ENCODE measurements at places on chromosomes 1 and 21. TPM values are rescaled to one million over a fixed set of nuclear protein-coding genes. Genes with fewer than 3 reads are reported as not detected.
A peak's percentile ranks its signal among the peaks of the same experiment; 100 is the strongest.

DNA sequence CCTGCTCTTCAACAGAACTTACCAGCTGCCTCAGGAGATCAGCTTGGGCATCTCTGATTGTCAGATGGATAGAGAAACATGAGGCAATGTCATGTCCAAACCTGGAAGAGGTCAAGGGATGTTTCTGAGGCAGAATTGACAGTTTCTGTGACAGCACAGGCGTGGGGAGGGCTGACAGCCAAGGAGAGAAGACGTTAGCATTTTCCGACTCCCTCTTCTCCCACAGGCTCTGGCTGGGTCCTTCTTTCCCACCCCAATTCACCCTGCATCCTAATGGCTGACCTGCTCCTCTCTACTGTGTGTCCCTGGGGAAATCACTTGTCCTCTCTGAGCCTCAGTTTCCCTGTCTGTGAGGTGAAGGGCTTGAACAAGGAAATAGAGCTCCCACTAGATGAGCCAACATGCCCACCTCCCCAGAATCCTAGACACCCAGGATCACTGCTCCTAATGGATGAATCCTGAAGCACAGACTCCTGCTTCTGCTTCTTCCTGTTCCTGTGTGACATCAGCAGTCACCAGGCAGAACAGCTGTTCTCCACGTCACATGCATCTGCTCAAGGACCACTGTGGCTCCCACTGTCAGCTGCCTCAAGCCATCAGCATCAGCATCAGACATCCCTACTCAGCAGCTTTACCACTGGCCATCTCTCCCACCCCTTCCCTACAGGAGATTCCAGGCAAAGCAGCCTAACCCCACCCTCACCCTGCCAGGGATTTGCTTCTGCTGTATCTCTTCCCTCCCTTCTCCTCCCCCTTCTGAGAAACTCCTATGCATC is 408.0 kb downstream of the MATN1 start:
- no peak overlapping the region for H3K27ac ChIP-seq
- H3K4me3 ChIP-seq, result no peak overlapping the region
- no peaks in the 10 kb centered on the region for H3K4me1 ChIP-seq

DNA sequence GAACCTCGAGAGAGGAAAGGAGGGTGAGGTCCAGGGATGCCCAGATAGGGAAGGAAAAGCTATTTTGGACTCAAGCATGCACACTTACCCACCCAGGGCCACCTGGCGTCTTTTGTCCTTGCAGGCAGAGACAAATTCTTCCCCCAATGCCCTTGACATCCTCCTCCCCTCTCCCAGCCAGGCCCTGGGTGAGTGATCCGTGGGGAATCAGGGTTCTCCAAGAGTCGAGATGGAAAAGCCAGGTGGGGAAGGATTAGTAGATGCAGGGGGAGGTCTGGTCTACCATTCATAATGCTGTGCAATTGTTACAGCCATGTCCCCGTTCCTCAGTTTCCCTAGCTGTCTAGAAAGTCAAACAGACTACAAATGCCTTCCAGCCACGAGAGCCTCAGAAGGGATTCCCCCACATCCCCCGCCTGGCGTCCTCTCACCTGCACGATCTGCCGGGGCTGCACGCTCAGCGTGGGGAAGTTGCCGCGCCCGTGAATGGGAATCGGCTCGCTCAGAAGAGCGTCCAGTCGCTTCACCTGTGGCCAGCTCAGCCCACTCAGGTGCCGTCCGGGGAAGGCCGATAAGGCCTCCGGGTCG is 580 bp downstream of the TENT5B start:
- no peaks in the 10 kb centered on the region for H3K36me3 ChIP-seq
- DNase-seq, result no peak
- H3K4me3 ChIP-seq, result peak overlapping the region; percentile 75
- peaks cover 17% of the 10 kb centered on the region for H3K27me3 ChIP-seq

DNA sequence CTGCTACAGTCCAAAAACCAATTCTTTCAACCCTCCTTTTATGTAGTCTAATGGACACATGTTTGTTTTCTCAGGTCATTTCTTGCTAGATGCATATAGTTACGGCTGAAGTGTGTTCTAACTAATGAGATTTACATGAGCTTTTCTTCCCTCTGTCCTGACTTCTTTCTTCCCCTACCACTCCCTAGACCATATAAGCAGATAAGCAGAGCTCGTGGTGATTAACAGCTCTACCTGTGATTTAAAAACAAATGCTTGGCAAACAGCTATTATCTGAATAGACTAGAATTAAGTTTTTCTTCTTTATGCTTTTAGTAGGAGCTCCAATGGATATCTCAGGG is 18.6 kb downstream of the KHDRBS1 start:
- H3K4me1 ChIP-seq, result peaks cover 8% of the 10 kb centered on the region
- no peak overlapping the region for H3K4me3 ChIP-seq
- H3K36me3 ChIP-seq, result peaks cover 16% of the 10 kb centered on the region
- H3K27ac ChIP-seq, result no peak overlapping the region

- H3K27ac ChIP-seq, result no peak overlapping the region
- H3K27me3 ChIP-seq, result peaks cover 19% of the 10 kb centered on the region
- DNase-seq, result no peak
- H3K4me3 ChIP-seq, result no peak overlapping the region
Measured at GRCh38 chr1:71028981-71029380, 18.6 kb downstream of the PTGER3 start.

DNA sequence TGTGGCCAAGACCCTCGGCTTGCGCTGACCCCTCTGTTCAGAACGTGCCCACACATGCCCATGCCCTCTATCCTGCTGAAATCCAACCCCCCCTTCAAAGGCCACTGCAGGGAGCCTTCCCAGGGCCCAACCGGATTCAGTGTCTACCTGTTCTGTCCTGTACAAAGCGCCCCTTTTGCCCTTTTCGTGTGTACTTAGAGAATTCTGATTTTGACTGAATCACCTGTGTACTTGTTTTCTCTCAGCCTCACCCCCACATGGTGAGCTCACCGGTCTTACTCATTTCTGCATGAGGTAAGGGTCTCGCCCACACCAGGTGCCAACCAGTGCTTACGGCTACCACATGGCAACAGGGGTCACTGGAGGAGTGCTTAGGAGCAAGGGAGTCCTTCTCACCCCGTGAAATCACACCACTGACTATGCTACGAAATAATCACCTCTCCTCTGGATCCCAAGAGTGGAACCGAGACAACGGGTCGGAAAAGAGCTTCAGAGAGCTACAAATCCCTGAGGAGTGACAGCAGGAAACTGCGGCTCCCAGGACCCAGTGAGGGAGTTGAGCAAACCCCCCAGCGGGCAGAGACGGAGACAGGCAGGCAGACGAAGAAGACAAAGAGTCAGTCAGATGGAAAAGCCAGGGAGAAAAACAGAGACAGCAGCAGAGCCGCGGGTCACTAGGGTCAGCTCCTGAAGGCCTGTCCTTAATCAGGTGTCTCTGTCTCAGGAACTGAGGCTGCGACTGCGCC is 2.1 kb upstream of the S100A2 start:
- H3K27ac ChIP-seq, result peak overlapping the region; percentile 97
- no peaks in the 10 kb centered on the region for H3K36me3 ChIP-seq
- H3K27me3 ChIP-seq, result no peaks in the 10 kb centered on the region
- H3K4me1 ChIP-seq, result peaks cover 50% of the 10 kb centered on the region

GRCh38 chr21:43923391-43923790 is 58.4 kb downstream of the AGPAT3 start:
- no peaks in the 10 kb centered on the region for H3K36me3 ChIP-seq
- H3K4me1 ChIP-seq, result peaks cover 52% of the 10 kb centered on the region
- H3K27me3 ChIP-seq, result no peaks in the 10 kb centered on the region
- no peak overlapping the region for H3K27ac ChIP-seq
- no peak overlapping the region for H3K4me3 ChIP-seq

Gene MFSD2A
- total RNA-seq, result 20.9 TPM

- H3K36me3 ChIP-seq, result peaks cover 67% of the 10 kb centered on the region
- no peak for DNase-seq
- H3K4me1 ChIP-seq, result no peaks in the 10 kb centered on the region
- no peak overlapping the region for H3K27ac ChIP-seq
- no peaks in the 10 kb centered on the region for H3K27me3 ChIP-seq
- no peak overlapping the region for H3K4me3 ChIP-seq
Measured at GRCh38 chr1:180384286-180385005, 117.9 kb downstream of the ACBD6 start.

Gene CC2D1B
- 39.0 TPM for total RNA-seq

DNA sequence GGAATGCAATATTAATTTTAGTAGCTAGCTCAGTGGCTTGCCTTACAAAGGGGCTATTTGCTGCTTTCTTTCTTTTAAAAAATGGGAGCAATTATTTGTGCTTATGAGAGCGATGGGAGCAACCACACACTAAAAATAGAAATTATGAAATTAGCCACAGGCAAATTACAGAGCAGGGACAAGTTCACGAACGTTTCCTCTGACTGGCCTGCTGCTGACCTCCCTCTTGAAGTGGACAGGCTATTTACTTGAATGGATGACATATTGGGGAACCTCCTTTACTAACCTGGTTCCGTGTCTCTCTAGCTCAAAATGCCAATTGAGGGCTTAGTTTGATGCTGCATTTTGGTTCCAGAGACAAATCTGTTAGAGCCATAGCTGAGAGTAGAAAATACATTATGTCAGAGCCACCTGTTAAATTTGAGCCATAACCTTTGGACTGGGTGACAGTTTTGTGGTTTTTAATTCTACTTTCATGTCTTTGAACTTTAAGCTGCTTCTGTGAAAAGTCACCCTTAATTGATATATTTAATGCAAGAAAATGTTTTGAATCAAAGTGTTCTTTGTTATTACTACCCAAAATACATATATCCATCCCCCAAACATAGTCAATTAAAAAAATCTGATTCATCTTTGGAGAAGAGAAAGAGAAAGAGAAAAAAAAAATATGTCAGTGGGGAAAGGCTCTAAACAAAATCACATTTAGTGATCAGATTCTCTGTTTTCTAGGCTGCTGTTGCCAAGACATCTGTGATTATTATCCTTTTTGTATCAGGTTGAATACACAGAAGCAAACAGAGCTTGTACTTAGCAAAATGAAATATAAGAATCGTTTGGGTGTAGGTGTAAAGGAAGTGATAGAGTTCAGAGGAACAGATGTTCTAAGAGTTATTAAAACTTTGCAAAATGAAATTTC is 351.9 kb downstream of the ADGRL2 start:
- peaks cover 3% of the 10 kb centered on the region for H3K36me3 ChIP-seq
- DNase-seq, result no peak
- peaks cover 9% of the 10 kb centered on the region for H3K4me1 ChIP-seq
- no peak overlapping the region for H3K27ac ChIP-seq
- no peak overlapping the region for H3K4me3 ChIP-seq
- no peaks in the 10 kb centered on the region for H3K27me3 ChIP-seq

GRCh38 chr21:18549214-18549905 is 145.8 kb upstream of the TMPRSS15 start:
- H3K4me3 ChIP-seq, result no peak overlapping the region
- no peaks in the 10 kb centered on the region for H3K27me3 ChIP-seq
- H3K36me3 ChIP-seq, result no peaks in the 10 kb centered on the region
- no peak for DNase-seq
- H3K27ac ChIP-seq, result no peak overlapping the region

GRCh38 chr1:8510041-8510823 is 192.3 kb downstream of the SLC45A1 start:
- H3K36me3 ChIP-seq, result peaks cover 8% of the 10 kb centered on the region
- H3K27me3 ChIP-seq, result no peaks in the 10 kb centered on the region
- peak overlapping the region; percentile 58 for H3K27ac ChIP-seq
- DNase-seq, result no peak
- peaks cover 28% of the 10 kb centered on the region for H3K4me1 ChIP-seq

DNA sequence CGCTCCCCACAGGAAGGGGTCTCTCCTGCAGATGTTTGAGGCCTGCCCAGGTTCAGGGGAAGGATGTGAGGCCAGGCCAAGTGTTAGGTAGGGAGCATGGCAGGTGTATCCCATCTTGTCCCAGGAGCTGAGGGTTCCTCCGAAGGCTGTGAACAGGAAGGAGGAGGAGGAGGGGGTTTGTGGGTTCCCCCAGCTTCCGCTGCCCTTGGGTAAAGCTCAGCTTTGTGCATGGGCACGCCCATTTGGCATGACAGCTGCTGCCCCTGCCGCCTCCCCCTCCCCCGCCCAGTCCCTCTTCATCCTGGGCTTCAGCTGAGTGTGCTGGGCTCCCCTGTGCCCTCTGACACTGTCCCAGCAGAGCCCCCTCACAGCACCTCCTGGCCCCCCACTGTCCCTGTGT is 25.5 kb downstream of the TNFRSF8 start:
- H3K4me1 ChIP-seq, result peaks cover 4% of the 10 kb centered on the region
- H3K27ac ChIP-seq, result no peak overlapping the region
- H3K36me3 ChIP-seq, result no peaks in the 10 kb centered on the region
- H3K27me3 ChIP-seq, result no peaks in the 10 kb centered on the region
- H3K4me3 ChIP-seq, result no peak overlapping the region

GRCh38 chr1:218718977-218719376 is 373.8 kb downstream of the TGFB2 start:
- no peak for DNase-seq
- H3K27me3 ChIP-seq, result no peaks in the 10 kb centered on the region
- no peak overlapping the region for H3K27ac ChIP-seq
- no peaks in the 10 kb centered on the region for H3K36me3 ChIP-seq

DNA sequence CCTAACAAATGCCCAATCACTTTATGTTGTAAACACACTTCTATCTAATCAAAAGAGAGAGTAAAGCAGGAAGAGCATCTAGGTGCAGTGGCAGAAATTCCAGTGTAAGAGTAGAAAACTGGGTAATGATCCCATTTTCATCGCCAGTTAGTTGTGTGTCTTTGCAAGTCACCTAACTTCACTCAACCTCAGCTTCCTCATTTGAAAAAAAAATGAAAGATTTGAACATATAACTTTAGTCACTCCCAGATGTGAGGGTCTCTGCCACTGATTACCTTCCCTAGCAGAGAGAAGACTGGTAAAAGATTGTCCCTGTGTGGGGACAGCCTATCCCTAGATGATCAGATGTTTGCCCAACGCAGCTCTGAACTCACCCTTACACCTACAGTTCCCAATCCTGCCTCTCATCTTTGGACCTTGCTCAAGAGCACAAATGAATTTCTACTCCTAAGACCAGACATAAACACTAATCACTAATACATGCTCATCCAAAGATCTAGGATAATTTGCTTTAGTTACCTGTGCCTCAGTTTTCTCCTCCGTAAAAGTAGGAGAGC is 25.2 kb upstream of the DUSP23 start:
- no peak for DNase-seq
- no peak overlapping the region for H3K4me3 ChIP-seq
- no peaks in the 10 kb centered on the region for H3K36me3 ChIP-seq
- no peak overlapping the region for H3K27ac ChIP-seq
- H3K4me1 ChIP-seq, result no peaks in the 10 kb centered on the region

GRCh38 chr1:26096471-26096870 is 15.2 kb upstream of the PDIK1L start:
- peaks cover 41% of the 10 kb centered on the region for H3K4me1 ChIP-seq
- H3K27ac ChIP-seq, result no peak overlapping the region
- no peak overlapping the region for H3K4me3 ChIP-seq
- H3K36me3 ChIP-seq, result no peaks in the 10 kb centered on the region
- H3K27me3 ChIP-seq, result no peaks in the 10 kb centered on the region
- DNase-seq, result no peak

- H3K27ac ChIP-seq, result peak overlapping the region; percentile 87
- no peaks in the 10 kb centered on the region for H3K27me3 ChIP-seq
- peaks cover 21% of the 10 kb centered on the region for H3K4me1 ChIP-seq
Measured at GRCh38 chr1:3895279-3895950, 4.7 kb downstream of the C1orf174 start.

Gene MEF2D
- total RNA-seq, result 17.3 TPM

DNA sequence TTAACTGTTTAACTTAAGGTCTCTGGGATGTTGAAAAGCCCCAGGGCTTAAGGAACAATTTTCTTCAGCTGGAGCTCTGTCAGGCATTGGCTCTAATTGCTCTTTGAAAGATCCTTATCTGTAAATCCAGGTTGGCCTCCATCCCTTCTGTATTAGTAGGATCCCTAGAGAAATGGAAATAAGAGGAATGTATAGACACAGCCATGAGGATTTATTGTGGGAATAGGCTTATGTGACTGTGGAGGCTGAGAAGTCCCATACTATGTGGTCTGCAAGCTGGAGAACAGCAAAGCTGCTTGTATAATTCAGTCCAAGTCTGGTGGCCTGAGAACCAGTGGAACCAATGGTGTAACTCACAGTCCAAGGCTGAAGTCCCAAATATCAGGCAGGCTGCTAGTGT is 47.6 kb upstream of the VAV3 start:
- no peaks in the 10 kb centered on the region for H3K4me1 ChIP-seq
- H3K27me3 ChIP-seq, result no peaks in the 10 kb centered on the region
- no peak for DNase-seq
- H3K4me3 ChIP-seq, result no peak overlapping the region
- no peaks in the 10 kb centered on the region for H3K36me3 ChIP-seq

All from neural crest cell (in vitro differentiated cells).